ENCODE measurements at places on chromosomes 13 and 19. TPM values are rescaled to one million over a fixed set of nuclear protein-coding genes. Genes with fewer than 3 reads are reported as not detected.
A peak's percentile ranks its signal among the peaks of the same experiment; 100 is the strongest.

The PRSS57 gene
- not detected for total RNA-seq

The JSRP1 gene
- not detected for total RNA-seq

The PALM3 gene
- total RNA-seq = 3.9 TPM

The UNC13A gene
- 0.07 TPM for total RNA-seq

The CBARP gene
- total RNA-seq = 3.2 TPM

The LGALS14 gene
- not detected for total RNA-seq

The CYP4F2 gene
- total RNA-seq = 0.63 TPM

GRCh38 chr19:55400281-55401087 lies 7.1 kb downstream of the UBE2S start:
- no peak for DNase-seq

DNA sequence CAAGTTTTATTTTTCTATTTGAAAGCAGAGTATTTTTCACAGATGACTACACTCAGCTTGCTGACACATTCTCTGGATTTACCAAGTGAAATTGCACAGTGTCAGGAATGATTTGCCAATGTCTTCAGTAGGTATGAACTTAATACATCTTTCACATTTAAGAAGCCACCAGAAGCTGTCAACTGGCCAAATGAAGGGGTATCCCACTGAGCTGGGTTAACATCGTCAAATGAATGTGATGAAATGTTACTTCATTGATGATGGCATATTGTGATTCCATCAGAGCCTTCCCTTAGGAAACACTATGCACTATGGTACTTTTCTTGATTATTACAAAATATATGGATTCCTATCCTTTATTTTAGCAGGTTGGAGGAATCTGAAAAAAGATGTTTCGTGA lies 592.3 kb downstream of the FGF9 start:
- no peak for DNase-seq

- no peak for DNase-seq
Measured at GRCh38 chr19:36972571-36972970, 56.4 kb downstream of the ZNF568 start.

DNA sequence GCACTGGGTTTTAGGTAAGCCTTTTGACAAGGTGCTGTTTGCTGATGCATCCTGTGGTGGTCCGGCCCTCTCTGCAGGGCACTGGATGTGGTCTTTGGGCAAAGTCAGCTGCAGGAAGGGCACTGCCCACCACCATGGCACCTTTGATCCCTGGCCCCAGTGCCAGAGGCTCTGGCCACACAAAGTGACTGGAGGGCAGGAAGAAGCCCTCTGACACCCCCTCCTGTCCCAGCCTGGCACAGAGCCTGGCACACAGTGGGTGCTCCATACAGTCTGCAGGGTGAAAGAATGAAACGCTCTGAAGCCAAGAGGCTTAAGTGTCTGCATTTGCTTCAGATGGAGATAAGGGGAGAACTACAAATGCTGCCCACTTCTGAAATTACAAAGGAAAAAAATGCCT lies 47.6 kb upstream of the CNMD start:
- DNase-seq = peak; percentile 10

GRCh38 chr13:27446986-27447583 lies 3.3 kb downstream of the MTIF3 start:
- no peak for DNase-seq

DNA sequence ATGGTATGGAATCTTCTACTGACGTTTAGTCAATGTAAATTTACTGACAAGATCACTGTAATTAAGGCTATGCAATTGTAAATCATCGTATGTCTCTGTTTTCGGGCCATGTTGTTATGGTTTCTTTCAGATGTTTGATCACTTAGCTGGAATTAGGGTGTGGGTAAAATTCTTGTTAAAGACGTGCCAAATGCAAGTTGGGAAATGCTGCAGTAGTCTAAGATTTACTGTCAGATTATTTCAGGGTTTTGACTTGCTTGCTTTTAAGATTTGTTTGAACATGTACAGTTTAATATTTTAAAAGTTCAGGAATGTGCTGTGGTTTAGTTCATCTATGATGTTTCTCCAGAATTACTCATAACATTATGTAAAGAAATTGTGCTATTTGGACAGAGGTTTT lies 10.8 kb downstream of the NDFIP2 start:
- DNase-seq = no peak

Measured in HT1080 (cell line).